ENCODE measurements at places on chromosomes 3 and 15.
A peak's percentile ranks its signal among the peaks of the same experiment; 100 is the strongest.

GRCh38 chr15:27582726-27583410 lies 516.2 kb downstream of the OCA2 start:
- DNase-seq: peak; percentile 80
- H3K4me3 ChIP-seq: no peak overlapping the region
- H3K27me3 ChIP-seq: no peaks in the 10 kb centered on the region
- no peak overlapping the region for H3K27ac ChIP-seq
- H3K4me1 ChIP-seq: no peaks in the 10 kb centered on the region
- H3K36me3 ChIP-seq: no peaks in the 10 kb centered on the region

DNA sequence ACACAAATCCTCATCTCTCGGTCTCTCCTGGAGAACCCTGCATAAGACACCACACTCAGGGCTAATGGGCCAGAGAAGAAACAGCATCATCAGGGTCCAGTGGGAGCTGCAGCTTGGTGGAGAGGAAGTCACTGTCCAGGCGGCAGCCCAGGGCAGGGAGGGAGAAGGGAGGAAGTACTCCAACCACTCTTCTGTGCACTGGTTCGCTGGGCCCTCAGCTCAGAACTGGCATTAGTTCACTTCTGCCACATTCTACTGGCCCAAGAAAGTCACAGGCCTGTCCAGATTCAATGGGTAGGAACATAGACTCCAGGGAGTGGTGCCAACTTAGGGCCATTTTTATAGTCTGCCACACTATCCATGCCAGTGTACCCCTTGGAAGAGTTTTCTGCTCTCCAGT lies 169.0 kb downstream of the ABHD5 start:
- no peak for DNase-seq
- no peak overlapping the region for H3K4me3 ChIP-seq
- no peaks in the 10 kb centered on the region for H3K36me3 ChIP-seq

DNA sequence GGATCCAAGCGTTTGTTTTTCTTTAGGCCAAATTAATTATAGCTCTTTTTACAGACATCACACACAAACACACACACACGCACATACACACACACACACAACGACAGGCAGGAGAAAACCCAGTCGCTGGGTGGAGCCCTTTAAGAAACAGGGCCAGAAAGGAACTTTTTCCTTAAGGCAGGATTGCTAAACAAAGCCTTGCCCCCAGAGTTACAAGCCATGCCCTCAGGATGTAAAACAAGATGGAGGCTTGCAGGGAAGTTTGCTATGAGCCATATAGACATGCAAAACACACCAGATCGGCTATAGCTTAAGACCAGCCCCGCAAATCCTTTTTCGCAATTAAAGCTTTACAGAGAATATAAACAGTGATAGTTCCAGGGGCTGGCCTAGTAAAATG lies 16.3 kb upstream of the IQCF2 start:
- DNase-seq: no peak
- no peaks in the 10 kb centered on the region for H3K27me3 ChIP-seq
- H3K27ac ChIP-seq: no peak overlapping the region

GRCh38 chr3:66997560-66998112 lies 471 bp upstream of the KBTBD8 start:
- peak overlapping the region; percentile 78 for H3K27ac ChIP-seq
